Left colon (tissue), 2 donors: ENCODE measurements at places on chromosomes 6 and 20.

- DNase-seq = no peak
Observed at GRCh38 chr6:162973980-162974379, 246.2 kb downstream of the PACRG start.

GRCh38 chr6:117267054-117267347 is 1.6 kb downstream of the VGLL2 start:
- DNase-seq = no peak

- no peak for DNase-seq
Observed at GRCh38 chr6:140499607-140500006, 1125.2 kb upstream of the CITED2 start.

DNA sequence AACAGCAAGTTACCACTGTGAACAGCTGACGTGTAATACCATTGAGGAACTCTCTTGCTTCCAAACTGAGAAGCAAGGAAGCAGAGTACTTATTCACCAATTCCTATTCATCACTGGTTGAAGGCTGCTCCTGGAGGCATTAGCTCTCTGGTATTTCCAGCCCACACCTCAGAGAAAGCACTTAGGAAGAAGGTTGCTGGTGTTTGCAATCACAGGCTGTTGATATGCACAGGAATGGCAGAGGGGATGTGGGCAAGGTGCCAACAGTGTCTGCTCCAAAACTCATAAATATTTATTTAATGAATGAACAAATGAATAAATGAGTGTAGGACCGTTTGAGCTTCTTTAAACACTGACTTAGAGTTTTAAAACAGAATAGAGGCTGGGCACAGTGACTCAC is 6.9 kb upstream of the RRBP1 start:
- DNase-seq = no peak

GRCh38 chr6:154928325-154928922 is 66.7 kb upstream of the TIAM2 start:
- DNase-seq = peak; percentile 33

DNA sequence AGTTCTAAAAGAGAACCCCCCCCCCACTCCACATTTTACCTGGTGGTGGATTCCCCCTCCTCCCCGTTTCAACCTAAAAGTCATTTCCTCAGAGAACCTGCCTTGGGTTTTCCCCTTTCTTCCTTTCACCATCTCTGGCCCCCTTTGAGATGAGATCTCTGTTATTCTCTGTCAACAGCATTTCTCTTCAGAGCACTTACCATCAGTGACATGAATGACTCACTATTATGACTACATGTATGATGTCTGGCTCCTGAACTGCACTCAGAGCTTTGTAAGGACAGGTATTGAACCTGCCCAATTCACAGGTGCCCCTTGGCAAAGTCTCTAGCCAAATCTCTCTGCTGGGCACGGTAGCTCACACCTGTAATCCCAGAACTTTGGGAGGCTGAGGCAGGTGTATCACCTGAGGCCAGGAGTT is 61.4 kb upstream of the JARID2 start:
- no peak for DNase-seq

- DNase-seq = no peak
Observed at GRCh38 chr6:163670336-163670735, 255.8 kb downstream of the QKI start.

DNA sequence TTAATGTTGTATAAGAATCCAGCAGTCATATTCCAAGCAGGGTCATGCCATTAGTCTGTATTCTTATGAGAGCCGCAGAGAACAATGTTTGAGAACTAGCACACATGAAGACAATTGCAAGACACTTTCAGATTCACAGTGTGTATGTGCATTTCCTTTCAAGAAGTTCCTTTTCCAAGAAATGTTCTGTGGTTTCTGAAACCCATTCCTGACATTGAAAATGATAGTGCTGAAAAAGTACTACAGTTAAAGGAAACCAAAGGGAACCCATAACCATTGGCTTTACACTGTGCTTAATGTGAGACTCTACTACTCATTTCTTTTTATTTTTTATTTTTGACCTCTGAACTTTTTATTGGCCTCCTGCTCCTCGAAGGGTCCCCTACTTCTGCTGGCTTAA is 4.2 kb upstream of the CALHM6 start:
- no peak for DNase-seq

DNA sequence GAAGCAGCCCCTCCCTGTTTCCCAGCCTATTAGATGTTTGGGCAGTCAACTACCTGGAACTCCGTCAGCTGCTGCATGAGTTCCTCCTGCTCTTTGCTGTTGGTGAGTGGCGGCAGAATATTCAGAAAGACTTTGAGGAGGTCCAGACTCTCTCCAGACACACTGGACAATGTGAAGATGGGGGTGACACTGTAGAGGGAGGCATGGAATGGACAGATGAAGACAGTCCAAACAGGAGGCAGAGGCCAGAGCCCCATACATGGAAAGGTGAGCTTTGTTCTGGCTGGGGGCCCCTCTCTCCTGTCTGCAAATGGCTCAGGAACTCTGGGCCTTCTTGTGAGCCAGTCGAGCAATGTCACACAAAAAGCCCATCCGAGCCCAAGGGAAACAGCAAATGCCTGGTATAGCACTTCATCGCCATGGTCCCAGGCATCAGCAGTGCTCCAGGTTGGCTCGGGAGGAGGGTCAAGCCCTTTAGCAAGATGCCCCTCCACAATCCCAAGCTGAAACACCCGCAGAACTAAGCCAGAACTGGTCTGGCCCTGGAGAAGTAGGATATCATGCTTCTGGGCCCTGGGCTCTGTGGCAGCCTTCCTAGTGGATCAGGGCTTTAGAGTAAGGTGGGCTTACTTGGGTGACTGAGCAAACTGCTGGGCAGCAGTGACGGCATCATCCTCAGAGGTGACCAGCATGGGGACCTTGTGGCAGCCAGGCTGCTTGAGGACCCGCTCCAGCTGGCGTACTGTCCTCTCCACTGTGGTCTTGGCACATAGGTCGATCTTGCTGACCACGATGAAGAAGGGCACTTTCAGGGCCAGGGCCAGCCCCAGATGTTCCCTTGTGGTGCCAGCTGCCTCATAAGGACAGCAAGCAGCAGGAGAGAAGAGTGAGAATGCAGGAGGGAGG is 4.9 kb downstream of the GTPBP2 start:
- no peak for DNase-seq

DNA sequence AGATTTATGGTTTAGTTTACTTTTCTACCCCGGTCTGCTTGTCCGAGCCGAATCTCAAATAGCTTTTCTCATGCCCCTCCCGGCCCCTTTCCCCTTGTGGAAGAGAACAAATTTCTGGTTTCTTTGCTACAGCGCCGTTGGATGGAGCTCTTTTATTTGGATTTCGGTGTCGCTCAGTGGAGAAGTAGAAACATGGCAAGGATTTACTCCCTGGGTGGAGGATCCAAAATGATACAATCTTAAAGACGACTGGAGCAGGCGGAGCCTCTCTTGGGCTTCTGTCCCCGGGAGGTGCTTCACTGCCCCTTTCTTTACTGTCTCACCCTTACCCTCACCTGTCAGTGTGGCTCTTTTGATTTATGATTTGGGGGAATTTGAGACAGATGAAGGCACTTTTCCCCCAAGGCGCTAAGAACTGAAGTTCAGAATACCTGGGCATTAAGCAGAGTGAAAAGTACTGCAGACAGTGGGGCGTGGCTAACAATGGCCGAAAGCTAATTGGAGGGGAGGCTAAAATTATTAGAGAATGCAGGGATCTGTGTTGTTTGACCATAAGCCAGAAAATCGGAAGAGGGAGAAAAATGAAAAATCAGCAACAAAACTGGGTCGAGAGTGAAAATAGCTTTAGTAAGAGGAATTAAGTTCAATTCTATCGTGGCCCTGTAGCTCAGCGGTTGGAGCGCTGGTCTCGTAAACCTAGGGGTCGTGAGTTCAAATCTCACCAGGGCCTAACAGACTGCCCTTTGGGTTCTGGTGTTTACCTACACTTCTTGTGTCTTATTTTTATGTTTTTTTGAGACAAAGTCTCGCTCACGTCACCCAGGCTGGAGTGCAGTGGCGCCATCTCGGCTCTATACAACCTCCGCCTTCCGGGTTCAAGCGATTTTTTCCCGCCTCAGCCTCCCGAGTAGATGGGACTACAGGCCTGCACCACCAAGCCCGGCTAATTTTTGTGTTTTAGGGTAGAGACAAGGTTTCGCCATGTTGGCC is 145.1 kb upstream of the ZNF184 start:
- no peak for DNase-seq

- no peak for DNase-seq
Observed at GRCh38 chr6:24019830-24020229, 106.2 kb upstream of the NRSN1 start.

GRCh38 chr6:44641344-44642031 is 254.0 kb downstream of the CDC5L start:
- DNase-seq = no peak

- no peak for DNase-seq
Observed at GRCh38 chr6:2731281-2731909, 19.3 kb downstream of the MYLK4 start.

- no peak for DNase-seq
Observed at GRCh38 chr20:19706463-19706862, 51.6 kb upstream of the RIN2 start.

DNA sequence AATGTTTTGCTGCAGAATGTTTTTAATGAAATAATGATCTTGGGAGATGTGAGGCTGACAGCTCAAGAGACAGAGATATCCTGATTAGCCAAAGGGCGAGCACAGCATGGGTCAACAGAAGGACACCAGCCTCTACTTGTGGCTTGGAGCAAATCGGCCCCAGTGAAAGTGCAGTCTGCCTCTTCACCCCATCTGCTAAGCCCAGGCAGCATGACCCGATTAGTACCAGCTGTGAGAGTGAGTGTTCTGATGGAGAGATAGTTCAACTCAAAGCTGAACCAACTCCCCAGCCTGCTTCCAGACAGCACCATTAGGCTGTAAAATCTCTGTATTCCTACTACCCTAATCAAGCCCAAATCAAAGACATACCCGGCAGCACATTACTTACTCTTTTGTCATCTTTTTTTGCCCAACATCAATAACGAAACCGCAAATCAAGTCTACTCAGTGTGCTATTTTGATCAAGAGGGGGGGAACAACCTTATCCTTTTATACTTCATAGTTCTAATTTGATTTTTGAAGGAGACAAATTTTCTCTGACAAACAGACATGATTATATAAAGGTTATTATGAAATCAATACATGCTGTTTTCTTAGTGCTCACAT is 514.1 kb upstream of the NRSN1 start:
- DNase-seq = no peak

DNA sequence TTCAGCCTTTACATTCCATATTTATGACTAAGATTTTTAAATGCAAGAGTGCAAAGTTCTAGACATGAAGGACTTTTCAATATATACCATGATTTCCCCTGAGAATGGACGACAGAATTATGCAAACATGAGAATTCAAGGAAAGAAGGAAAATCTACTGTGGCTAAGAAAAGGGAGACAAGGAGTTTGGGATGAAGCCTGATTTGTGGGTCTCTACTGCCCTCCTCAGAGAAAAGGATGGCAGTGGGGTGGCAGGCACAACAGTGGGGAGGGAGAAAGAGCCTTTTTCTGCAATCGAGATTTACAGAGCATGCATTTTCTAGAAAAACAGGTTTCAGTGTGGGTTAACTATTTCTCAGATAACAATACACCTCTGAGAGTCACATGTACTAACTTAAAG is 466.9 kb upstream of the NRSN1 start:
- no peak for DNase-seq

- no peak for DNase-seq
Observed at GRCh38 chr6:52540286-52540902, 36.5 kb downstream of the TRAM2 start.

DNA sequence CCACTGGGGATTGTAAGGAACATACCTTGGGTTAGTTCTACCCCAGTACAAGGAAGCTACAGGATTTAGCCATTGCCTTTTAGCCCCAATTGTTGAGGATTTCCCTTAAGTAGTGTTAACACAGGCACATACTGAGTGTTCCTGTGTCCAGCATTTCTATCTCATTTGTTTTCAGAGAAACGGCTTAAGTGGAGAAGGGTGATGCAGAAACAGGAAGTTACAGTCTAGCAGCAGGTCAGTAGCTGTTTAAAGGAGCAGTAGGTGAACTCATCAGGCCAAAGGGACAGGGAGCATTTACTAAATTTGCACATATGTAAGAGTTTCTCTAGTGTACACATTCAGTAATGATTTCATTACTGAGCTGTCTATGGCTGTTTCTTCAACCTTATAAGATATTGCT is 644.2 kb upstream of the GJE1 start:
- DNase-seq = no peak

GRCh38 chr6:19578481-19578880 is 258.7 kb upstream of the ID4 start:
- DNase-seq = no peak

DNA sequence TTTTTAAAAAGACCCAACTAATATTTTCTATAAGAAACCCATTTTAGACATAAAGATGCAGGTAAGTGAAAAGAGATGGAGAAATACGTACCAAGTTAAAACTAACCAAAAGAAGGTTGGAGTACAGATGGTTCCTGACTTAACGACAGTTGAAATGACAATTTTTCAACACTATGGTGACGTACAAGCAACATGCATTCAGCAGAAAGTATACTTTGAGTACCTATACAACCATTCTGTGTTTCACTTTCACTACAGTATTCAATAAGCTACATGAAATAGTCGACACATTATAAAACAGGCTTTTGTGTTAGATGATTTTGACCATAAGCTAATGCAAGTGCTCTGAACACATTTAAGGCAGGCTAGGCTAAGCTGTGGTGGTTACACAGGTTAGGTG is 228.9 kb downstream of the RNGTT start:
- DNase-seq = no peak

DNA sequence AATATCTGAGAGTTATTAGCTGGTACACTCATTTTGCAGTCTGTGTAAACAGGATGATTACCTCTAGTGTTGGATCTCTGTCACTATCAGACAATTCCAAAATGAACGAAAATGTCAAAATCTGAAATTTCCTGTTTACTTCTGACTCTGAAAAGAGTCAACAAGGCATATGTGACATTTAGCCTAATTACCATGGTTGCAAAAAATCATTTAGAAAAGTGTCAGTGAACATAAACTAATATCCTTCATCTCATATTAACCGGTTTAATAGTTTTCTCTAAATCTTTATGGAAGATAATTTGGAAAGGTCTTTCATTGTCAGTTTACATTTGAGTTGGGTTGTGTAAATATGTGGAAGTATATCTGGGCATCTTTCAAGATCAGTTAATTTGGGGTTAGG is 431.8 kb upstream of the HSF2 start:
- no peak for DNase-seq

DNA sequence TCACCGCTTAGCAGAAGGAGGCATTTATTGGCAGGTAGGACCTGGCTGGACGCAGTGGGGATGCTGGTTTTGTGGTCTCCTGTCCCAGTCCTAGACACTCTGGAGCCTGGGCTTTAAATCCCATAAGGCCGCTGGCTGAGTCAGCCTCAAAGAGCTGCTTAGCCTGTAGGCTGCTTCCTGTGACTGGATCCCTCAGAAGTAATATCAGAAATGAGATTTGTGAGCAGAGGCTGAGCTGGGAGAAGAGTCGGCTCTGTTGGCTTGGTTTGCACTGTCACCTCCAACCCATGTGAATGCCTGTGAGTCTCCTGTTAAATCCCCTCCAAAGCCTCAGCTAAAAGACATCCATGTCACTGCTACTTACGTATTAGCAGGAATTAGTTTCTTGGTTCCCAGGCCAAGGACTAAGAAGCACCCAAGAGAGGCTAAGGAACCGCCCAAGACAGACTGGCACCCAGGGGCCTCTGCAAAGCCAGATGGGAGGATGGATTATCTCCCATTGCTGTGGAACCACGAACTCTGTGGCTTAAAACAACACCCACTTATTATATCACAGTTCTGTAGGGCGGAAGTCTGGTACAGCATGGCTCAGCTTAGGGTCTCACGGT is 289.4 kb downstream of the CDC5L start:
- DNase-seq = no peak
